ENCODE measurements at places on chromosomes 1 and 21.
A peak's percentile ranks its signal among the peaks of the same experiment; 100 is the strongest.

- no peak for DNase-seq
Observed at GRCh38 chr21:39269620-39270019, 43.8 kb downstream of the BRWD1 start.

DNA sequence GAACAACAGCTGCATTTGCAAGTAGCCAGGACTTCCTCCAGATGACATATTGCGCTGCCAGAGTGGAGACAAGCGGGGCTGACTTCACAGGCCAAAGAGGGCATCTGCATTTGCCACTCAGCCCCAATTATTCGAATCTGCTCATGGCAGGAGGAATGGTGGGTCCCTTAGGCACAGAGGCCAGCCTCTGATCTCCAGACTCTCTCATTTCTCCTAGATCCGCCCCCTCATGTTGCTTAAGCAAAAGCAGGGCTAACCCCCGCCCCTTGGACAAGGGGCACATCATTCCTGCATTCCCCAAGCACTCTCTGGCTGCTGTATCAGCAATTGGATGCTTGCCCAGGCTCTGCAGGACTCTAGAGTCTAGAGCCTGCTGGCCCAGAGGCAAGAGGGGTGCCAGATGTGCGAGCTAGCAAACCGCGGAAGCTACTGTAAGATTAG lies 262.4 kb downstream of the ST6GALNAC3 start:
- peak; percentile 15 for DNase-seq

DNA sequence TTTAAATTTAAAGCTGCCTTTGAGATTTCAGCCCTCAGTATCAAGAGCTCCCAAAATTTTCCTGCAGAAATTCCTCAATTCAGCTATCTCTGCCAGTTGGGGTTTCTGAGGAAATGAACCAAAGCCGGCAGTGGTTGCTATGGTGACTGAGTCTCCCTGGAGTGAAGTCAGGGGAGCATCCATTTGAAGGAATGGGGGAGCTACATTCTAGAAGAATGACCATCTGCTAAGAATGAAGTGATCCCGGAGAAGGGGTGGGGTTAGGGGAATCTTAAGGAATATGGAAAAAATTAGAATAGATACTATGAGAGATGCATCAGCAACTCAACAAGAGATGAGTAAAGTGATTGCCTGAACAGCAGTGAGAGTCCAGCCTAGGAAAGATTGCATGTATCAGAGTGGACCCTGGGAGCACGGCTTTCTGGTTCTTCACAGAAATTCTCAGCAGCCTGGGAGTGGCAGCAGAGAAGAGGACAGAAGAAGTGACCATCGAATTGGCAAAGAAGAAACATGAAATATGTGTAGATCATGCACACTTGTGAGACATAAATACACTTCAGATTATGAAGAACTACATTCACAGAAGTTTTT lies 94.7 kb downstream of the CHD1L start:
- no peak for DNase-seq

DNA sequence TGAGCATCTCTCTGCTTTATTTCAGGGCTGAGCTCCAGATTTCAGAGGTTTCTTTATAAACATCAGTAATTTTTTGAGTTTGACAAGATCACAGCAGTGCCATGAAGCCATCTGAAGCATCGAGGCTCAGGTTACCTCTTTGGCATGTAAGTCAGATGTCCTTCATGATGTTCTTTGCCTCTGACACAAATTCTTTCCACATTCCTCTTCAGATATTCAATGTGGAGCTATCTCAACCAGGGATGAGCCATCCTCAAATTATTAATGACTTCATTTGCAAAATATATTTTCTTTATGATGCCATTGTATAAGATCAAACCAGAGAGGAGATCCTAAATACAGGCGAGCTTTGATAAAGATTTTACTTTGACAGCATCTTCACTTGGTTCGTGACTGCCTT lies 256.7 kb downstream of the COL11A1 start:
- no peak for DNase-seq

DNA sequence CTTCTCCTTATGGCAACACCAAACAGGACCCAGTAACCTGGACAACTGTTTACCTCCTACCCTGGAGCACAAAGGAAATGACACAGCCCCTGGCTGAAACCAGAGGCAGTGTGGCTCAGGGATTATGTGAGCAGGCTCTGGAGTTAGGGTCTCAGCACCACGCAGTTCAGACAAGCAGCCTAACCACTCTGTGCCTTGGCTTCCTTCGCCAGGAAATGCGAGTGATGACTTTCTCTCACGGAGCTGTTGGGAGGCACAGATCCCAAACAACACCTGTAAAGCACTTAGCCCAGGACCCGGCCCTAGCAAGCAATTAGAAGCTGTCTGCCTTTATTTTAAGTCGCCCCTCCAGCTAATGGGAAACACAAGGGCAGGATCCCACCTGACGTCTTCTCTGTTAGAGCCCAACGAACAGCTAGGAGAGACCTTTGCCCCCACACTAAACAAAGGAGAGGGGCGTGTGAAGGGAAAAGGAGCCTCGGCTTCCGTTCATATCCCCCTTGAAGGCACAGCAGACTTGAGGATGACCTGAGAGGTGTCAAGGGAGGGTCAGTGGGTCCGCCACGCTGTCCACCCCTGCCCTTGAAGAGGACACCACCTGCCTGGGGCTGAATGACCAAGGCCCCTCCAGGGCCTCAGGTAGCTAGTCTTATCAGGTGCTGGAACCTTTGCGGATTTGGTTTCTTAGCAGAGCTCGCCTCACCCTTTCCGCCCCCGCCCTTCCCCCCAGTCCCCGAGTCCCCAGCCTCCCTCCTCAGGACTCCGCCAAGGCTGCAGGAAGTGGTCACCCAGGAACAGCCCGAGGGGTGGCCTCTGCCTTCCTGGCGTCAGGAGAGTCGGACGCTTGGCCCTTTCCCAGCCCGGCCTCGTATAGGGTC lies 860 bp downstream of the TMEM63A start:
- peak; percentile 89 for DNase-seq

DNA sequence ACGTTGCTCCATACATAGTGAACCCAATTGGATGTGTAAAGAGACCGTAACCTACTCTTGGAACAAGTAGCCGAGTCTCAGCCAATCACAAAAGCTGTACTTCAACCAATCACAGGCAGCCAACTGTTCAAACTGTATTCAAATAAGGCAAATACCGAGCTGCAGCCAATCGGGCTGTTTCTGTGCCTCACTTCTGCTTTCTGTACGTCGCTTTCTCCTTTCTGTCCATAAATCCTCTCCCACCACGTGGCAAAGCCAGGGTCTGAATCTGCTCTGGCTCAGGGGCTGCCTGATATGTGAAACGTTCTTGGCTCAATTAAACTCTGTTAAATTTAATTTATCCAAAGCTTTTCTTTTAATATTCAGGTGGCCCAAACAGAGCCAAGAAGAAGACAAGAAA lies 210.3 kb downstream of the URB2 start:
- no peak for DNase-seq

DNA sequence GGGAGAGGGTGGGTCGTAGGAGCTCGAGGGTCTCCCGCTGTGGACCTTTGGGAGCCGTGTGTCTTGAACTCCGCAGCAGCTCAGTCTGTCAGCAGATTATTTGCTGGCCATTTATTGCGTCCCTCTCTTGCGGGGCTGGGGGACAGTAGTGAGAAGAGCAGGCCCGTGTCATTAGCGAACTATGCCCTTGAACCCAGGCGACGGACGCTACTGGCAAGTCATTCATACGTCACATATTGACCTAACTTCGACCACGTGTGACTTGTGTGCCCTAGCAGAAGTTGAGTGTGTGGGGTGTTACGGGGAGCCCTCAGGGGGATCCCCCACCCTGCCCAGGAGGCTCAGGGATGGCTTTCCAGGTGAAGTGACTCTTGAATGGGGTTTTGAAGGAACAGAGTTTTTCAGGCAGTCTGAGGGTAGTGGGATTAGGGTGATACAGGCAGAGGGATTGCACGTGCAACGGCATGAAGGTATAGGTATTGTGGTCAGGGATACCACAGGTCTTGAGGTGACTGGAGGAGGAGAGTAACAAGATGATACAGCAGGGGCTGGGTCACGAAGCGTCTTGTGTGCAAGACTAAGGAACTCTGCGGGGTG lies 13.0 kb downstream of the RCC1 start:
- DNase-seq, result no peak

DNA sequence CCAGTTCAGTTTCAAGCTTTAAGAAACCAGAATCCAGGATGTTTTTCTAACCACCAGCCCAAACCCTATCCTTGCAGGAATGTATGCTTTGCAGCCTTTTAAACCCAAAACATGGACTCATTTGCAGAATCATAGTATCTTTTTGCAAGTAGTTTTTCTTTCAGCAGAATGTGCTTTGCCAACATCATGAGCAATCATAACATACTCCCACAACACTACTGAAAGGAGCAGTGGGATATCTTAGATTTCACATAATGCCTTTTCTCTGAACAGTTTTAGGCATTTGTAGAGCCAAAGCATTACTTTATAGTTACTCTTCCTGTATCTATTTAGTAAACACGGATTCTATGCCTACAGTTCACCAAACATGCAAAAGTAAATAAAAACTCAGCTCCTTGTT lies 10.0 kb upstream of the SH2D2A start:
- no peak for DNase-seq

DNA sequence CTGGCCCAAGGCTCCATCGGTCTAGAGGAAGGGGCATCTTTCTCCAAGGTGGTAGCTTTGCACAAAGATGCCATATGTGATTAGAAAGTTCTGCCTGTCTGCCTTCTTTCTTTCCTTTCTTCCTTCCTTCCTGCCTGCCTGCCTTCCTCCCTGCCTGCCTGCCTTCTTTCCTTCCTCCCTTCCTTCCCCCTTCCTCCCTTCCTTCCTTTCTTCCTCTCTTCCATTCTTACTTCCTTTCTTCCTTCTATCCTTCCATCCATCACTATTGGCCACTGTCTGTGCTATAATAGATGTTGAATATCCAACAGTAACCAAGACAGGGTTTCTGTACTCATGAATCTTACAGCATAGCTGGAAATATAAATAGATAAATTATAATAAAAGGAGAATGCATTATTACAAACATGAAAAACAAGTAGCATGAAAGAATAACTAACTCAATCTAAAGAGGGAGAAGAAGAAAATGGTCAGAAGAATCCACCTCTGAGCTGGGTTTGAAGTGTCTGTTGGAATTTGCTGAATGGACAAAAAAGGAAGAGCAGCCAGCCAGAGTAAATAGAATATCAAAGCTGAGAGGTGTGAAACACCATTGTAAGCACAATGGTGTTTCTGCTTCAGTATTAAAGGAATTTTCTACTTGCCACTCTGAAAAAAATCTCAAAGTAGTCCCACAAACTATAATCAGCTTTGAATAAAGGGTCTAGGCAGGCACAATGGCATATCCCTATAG lies 250.6 kb upstream of the NR5A2 start:
- DNase-seq, result no peak

DNA sequence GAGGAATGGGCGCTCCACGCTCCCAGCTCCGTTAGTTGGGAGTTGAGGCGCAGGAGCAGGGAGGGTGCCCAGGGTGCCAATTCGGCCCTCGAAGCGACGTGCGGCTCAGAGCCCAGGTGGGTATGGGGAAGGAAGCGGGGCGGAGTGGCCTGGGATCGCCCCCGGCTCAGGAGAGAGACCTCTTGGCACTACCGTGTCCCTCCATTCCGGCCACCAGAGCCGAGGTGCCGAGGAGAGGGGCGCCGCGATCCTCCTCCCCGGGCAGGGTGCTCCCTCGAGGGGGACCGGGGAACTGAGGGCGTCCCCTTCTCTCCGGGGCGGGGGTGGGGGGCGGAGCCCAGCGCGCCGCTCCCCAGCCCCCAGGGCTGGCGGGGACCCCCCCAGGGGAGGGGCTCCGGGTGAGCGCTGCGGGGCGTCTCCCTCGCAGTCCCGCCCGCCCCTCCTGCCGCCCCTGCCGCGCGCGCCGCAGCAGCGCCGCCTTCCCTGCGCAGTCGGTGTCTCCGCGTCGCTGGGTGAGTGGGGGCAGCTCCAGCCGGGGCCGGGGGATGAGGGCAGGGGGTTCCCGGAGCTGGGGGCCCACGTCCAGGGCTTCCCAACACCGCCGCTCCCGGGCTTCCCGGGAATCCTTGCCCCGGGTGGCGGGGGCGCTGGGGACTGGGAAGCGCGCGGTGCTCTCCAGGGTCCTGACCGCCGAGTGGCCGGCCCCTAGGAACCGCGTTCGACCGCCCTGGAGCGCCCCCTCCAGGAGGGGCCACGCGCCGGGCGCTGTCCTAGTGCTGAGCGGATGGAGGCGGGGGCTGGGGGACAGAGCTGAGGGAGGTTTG lies at the start of gene HPCA:
TSS of gene HPCA (plus strand) at position 488 of the 824 bp plus-strand sequence. CDS start 2,408 bp downstream, outside the sequence.
- no peak for DNase-seq

DNA sequence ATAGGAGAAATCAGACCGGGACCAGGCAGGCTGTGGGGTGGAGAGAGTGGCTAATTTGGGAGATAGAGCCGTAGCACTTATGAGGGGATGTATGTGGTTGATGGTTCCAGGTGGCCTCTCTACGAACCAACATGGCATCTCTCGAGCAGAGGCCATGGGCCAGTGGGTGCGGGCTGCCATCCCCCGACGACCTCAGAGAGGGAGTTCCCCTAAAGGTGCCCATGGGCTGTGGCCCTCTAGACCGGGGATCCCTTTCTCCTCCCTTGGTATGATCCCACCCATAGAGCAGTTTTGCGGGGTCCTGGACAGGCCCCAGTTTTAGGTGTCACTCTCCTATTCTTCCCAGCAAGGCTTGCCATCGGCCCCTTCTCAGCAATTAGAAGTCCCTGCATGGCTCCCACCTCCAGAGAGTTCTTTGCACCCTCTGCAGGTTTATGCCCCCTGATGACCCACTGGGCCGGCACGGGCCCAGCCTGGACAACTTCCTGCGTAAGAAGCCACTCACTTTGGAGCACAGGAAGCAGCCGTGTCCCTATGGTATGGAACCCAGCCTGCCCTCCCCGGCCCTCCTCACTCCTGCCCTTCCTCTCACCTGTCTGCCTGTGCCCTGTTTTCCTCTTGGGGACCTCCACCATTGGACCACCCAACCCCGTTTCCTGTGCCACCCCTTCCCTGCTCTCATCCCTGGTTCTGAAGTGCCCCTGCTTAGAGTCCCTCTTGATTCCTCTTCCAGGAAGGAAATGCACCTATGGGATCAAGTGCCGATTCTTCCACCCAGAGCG lies 7.8 kb downstream of the ZC3H12A start:
- peak; percentile 82 for DNase-seq

DNA sequence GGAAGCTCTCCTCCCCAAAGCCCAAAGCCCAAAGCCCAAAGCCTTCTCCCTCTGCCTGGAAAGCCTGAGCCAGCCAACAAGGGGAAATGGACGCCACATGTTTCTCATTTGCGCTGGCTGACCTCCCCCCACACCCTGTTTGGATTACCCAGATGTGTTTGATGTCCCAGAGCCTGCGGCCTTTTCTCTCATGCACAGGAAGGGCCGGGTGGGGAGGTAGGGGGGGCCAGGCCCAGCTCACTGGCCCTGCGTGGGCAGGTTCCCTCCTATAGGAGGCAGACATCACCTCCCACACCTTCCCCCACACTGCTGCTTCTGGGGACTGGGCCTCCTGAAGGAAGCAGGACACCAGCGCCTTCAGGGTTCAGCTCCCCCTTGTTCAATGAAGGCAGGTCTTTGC lies 116.3 kb downstream of the NAV1 start:
- DNase-seq, result peak; percentile 87

- no peak for DNase-seq
Observed at GRCh38 chr1:12384836-12385456, 155.1 kb downstream of the VPS13D start.

DNA sequence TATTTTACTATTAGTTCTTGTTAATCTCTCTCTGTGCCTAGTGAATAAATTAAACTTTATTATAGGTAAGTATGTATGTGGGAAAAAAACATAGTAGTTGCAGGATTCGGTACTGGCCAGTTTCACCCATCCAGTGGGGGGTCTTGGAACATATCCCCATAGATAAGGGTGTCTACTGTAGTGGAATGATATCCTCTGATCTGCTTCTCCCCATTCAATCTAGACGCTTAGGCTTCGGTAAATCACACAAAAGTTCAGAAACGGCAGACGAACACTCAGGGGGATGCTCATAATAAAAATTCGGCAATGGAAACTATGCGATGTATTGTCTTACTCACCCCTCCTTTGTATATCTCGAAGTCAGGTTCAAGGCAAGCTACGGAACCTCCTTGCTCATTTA lies 232.9 kb upstream of the COA6 start:
- DNase-seq, result no peak
